T-helper 2 cell (primary cell): ENCODE measurements at places on chromosomes 2 and 18.

- DNase-seq, result no peak
These were observed 454.5 kb downstream of the BCL11A start for GRCh38 chr2:60098996-60099395.

DNA sequence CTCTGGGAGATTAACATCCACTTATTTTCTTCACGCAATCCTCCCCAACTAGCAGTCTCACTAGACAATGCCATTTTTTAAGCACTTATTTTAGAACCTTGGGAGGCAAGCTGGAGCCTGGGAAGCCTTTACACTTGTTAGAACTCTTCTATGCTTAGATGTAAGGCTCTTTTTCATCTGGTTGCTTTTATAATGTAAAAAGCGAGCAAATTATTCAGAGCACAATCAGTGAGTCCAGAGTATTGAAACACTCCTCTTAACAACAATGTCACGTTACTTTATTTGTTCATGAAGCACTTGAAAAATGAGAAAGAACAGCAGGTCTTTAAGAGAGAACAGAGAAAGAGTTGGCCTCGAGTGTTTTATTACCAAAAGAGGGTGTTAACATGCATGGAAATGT is 84.1 kb upstream of the SLC8A1 start:
- no peak for DNase-seq

DNA sequence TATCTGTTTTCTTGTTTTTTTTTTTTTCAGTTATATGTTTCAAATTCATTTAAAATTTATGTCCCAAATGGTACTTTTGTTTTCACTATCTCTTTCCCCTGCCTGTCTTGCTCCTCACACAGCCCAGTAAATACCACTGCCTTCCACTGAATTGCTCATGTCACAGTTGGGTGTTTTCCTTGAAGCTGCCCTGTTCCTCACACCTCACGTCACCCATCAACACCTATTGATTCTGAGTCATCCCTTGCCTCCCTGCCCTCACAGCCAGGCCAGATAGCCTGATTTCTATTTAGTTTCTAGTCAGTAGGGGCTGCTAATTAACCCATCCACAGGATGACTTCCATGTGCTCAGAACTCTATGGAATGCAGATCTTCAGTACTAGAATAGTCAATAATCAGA is 25.3 kb downstream of the FSHR start:
- no peak for DNase-seq

- DNase-seq, result no peak
These were observed 34.5 kb upstream of the STPG4 start for GRCh38 chr2:47189635-47190034.
